Right ventricle myocardium superior (tissue), 1 donor: ENCODE measurements at places on chromosomes 12 and 14.
A peak's percentile ranks its signal among the peaks of the same experiment; 100 is the strongest.

- DNase-seq = no peak
Observed at GRCh38 chr14:75871181-75871880, 110.5 kb downstream of the TGFB3 start.

GRCh38 chr12:47963340-47964040 is at the start of gene TMEM106C:
Gene TMEM106C, plus strand, starts transcription at chr12:47963596. Its CDS starts 641 bp downstream, at chr12:47964237.
- DNase-seq = peak; percentile 95

GRCh38 chr12:45612044-45612794 is 117.3 kb upstream of the ARID2 start:
- DNase-seq = no peak

DNA sequence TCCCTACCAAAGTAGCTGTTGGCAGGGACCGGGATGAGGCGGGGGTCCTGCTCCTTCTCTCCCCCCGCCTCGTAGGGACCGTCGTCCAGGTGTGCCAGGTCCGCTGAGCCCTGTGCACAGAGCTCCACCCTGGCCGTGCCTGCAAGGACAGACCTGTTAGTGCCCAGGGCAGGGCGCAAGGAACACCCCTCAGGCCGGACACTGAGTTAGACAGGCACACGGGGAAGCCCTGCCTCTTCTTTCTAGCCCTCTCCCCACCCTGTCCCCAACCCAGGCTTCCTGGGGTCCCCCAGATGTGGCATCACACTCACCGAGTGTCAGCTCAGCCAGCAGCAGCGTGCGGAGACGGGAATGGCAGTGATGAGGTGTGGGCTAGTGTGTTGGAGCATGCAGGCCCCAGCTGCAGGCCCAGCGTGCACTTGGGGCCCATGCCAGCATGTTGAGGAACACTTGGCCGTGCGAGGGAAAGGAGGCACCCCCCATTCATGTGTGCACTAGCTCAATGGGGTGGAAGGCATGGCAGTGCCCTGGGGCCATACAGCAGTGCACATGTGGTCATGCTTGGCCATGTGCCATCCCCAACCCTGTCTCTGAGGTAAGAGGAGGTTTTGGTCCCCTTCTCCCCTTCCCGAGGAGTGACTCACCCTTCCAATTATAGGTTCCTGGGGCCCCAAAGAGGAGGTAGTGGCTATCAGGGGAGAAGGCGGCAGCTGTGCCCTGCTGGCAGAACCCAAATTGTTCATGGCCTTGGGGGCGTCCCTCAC is 7.3 kb downstream of the ITGA7 start:
- DNase-seq = no peak

- no peak for DNase-seq
Observed at GRCh38 chr14:34347683-34348082, 114.4 kb downstream of the SPTSSA start.

DNA sequence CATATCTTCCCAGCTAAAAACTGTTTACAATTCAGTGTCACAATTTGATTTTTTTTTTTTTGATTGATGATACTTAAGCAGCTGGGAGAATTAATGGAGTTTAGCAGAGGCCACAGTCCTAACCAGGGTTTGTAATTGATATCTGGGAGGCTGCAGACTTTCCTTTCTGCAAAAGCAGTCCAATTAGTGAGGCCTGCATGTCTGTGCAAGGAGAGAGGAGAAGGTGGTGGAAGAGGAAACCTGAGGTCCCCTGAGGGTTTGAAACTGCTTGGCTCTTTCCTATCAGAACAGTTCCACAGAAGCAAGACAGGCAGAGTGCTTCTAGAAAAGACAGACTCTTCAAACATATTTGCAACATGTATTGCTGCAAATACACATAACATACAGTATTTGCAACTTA is 160.8 kb upstream of the KRR1 start:
- no peak for DNase-seq

- no peak for DNase-seq
Observed at GRCh38 chr12:64840119-64840518, 15.7 kb downstream of the TBC1D30 start.

GRCh38 chr12:67446716-67447115 is 177.6 kb downstream of the CAND1 start:
- DNase-seq = no peak

DNA sequence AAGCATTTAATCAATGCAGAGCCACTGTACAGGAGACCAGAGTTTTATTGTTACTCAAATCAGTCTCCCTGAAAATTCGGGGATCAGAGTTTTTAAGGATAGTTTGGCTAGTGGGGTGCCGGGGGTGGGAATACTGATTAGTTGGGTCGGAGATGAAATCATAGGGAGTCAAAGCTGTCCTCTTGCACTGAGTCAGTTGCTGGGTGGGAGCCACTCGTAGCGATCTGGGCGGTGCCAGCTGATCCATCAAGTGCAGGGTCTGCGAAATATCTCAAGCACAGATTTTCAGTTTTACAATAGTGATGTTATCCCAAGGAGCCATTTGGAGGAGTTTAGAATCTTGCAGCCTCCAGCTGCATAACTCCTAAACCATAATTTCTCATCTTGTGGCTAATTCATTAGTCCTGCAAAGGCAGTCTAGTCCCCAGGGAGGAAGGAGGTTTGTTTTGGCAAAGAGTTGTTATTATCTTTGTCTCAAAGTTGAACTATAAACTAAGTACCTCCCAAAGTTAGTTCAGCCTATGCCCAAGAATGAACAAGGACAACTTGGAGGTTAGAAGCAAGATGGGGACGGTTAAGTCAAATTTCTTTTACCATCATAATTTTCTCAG is 169.4 kb upstream of the PLEKHG7 start:
- DNase-seq = no peak

GRCh38 chr12:45281994-45282393 is 66.1 kb downstream of the ANO6 start:
- no peak for DNase-seq

DNA sequence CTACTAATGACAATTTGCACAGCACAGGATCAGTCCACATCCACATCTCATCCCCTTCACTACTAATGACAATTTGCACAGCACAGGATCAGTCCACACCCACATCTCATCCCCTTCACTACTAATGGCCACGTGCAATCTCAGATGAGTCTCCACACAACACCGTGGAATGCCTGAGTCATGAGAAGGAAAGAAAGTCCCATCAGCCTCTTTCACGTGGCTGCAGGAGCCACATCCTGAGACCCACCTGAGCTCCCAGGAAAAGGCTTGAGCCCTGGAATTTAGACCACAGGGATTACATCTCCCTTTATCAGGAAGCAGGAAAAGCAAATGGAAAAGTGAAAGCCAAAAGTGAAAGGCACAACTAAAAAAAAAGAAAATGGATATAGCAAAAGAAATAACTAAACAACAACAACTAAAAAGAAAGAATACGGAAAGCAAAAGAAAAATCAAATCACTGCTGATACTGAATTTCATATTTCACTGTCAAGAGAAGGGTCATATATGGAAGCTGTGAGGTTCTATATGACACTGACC is 1300.5 kb downstream of the TMEM121 start:
- DNase-seq = no peak

DNA sequence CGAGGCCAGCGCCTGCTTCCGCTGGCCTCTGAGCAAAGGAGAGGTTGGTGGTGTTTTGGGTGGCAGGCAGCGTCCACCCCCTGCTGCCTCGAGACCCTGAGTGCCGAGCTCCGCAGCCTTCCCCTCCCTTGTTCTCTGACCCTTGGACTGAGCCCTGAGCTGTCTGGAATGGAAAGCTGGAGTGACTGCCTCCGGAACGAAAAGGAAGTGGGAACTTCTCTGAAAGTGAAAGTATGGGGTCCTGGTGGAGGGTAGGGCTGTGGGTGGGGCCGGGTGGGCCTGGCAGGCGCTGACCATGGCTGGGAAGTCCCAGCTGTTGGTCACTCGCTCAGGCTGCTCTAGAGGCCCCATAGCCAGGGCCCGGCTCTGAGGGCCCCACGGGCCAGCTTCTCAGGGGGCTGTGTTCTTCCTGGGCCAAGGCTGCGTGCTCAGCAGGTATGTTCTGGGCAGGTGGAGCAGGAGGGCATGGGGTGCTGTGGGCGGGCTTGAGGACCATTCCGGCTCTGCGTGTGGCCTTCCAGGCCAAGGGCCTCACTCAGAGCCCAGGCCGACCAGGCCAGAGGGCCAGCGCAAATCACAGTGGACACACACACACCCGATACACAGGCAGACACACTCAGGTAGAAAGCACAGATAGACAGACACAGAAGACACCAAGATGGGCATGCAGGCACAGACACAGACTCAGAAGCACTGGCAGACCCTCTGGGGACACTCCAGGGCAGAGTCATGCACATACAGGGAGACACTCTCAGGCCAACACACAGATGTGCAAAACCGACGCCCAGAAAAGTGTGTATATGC is at the start of gene EXOC3L4:
EXOC3L4 (plus strand) TSS at position 320 of the 804 bp plus-strand sequence. CDS start 5,495 bp downstream, outside the sequence.
- DNase-seq = no peak

- no peak for DNase-seq
Observed at GRCh38 chr12:6701078-6701768, 608 bp upstream of the PIANP start.

DNA sequence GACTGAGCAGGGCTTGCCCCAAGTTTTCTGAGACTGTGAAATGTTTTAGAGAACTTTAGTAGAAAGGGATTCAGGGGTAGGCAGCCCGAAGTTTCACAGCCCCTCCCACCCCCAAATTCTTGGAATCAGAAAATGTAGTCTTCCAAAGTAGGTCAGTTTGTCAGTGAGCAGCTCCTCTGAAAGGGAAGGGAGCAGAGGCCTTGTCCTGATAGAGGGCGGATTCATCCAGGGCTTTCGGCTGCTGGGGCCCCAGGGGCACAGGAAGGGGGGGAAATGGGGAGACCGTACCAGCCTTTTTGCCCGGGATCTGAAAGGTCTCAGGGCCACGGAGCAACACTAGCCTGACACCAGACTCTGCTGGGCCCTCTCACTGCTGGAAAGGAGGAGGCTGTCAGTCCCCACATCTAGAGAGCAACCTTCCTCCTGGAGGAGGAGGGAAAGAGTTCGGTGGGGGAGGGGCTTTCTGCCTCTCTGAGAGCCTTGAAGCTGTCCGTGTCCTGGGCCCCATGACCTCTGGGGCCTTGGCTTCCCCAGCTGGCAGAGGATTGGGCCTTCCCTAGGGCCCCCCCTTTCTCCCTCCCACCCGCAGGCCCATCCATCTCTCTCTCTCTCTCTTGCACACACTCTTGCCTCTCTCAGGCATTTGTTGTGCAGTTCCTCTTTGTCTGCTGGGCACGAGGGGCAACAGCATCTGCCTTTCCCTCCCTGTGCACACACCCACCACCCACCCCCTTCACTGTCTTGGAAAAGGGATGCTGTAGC is at the start of gene IKZF4:
IKZF4 (plus strand) TSS at position 621 of the 762 bp plus-strand sequence. CDS start 451 bp downstream, outside the sequence.
- peak; percentile 61 for DNase-seq

DNA sequence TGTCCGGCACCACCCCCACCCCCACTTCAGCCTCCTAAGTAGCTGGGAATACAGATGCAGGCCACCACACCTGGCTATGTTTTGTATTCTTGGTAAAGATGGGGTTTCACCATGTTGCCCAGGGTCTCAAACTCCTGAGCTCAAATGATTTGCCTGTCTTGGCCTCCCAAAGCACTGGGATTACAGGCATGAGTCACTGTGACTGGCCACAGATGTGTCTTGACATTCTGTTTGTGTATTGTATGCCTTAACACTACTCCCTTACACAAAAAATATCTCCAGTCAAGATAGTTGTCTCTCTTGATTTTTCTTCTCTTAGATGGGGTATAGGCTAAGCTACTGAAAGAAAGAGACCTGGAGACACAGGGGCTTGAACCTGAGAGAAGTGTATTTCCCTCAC is 17.6 kb downstream of the CLEC14A start:
- DNase-seq = no peak

DNA sequence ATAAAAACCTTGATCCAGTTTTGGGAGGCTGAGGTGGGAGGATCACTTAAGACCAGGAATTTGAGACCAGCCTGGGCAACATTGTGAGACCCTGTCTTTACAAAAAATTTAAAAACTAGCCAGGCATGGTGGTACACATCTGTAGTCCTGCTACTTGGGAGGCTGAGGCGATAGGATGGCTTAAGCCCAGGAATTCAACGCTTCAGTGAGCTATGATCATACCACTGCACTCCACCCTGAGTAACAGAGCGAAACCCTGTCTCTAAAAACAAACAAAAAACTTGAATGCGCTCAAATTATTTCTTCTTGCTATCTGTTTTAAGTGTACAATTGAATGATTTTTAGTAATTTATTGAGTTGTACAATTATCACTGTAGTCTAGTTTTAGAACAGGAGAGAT is 20.1 kb downstream of the WDR20 start:
- DNase-seq = no peak

- DNase-seq = no peak
Observed at GRCh38 chr14:97262336-97262735, 465.2 kb downstream of the VRK1 start.

GRCh38 chr14:81990312-81990761 is 456.7 kb upstream of the SEL1L start:
- no peak for DNase-seq

- no peak for DNase-seq
Observed at GRCh38 chr14:22386924-22387775, 201.9 kb downstream of the DAD1 start.

- DNase-seq = no peak
Observed at GRCh38 chr12:23536293-23536692, 413.2 kb downstream of the SOX5 start.

- DNase-seq = no peak
Observed at GRCh38 chr12:92094751-92095161, 50.9 kb downstream of the BTG1 start.

DNA sequence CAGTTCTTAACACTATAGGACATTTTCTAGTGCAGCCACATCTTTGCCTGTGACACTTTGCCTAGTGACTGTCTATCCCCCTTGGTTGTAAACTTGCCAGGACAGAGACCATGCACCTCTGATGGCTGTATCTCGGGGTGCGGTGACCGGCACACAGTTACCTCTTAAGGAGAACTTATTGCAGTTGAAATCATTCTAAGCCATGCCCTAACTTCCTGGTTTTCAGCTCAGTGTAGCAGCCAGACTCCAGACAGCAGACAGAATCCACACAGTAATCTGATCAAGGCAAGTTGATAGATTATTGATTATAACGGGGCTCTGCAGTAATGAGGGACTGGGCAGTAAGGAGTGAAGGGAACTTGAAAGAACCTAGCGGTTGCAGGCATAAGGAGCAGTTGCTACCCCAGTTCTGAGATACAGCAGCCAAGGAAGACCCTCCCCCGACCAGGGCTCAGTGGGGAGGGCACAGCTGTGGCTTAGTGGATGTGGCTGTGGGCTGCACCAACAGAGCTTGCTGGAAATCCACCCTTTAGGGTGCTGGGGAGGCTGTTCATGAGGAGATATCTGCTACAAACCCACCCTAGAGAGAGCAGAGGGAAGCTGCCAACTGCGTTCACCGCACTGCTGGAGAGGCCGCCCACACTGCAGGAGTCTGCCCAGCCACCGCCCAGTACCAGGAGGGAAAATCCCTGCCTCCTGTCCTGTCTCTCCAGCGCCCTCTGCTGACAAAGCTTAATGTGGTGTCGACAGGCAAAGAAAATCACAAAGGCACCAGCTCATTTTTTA is 58.2 kb upstream of the BEGAIN start:
- peak; percentile 86 for DNase-seq

DNA sequence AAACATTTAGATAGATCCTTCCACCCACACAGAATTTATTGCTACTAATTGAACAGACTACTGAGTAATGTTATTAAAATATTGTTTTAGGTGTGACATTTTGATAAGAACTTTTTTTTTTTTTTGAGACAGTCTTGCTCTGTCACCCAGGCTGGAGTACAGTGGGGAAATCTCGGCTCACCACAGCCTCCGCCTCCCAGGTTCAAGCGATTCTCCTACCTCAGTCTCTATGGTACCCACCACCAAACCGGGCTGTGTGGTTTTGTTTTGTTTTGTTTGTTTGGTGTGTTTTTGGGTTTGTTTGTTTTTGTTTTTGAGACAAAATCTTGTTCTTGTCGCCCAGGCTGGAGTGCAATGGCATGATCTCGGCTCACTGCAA is 40.9 kb downstream of the COX16 start:
- no peak for DNase-seq
